Activated CD4-positive, alpha-beta memory T cell treated with anti-CD3 and anti-CD28 coated beads for 36 hours (primary cell): ENCODE measurements at places on chromosomes 4 and X.

GRCh38 chr4:37481547-37482122, 204.5 kb downstream of the RELL1 start:
- DNase-seq = no peak

DNA sequence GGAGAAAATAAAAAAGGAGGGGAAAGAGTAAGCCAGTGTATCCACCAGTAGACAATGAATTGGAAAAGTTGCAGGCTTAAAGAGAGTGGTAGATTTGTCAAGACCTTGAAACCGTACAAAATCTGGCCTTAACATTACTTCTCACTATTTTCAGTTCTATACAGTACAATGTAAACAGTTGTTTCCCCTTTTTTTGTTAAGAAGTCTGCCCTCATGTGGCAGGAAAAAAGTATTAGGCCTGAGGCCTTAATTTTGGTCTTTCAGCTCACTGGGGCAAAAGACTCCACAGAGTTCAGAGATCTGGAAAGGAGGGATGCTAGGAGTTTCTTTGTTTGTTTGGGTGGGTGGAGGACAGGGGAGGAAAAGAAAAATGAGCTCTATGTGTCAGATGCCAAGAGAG, 92.8 kb upstream of the CCDC160 start:
- no peak for DNase-seq

DNA sequence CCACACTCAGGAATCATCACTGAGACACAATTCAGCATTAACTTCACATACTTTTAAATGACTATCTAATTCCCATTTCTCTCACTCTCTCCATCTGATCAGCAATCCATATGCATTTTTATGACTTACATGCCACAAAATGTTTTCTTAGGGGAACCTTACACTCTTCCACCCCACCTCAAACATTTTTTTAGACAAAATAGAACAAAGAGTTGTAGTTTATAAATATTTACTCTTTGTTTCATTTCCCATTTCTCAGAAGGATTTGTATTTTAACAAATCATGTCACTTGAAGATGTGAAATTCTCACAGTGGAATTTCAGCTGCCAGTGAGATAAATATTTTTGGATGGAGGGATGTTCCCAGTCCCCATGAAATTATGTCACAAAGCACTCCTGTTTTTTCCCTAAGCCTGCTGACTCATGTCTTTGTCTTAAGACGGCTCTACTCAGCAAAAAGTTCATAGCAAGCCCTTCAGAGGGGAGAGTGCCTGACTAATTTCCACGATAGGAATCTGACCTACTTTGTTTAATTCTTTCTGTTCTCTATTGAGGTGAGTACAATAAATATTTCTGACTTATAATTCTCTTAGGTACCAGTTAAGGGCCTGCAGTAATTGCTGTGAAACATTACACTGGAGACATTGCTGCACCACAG, 257.7 kb downstream of the THOC2 start:
- DNase-seq = no peak

DNA sequence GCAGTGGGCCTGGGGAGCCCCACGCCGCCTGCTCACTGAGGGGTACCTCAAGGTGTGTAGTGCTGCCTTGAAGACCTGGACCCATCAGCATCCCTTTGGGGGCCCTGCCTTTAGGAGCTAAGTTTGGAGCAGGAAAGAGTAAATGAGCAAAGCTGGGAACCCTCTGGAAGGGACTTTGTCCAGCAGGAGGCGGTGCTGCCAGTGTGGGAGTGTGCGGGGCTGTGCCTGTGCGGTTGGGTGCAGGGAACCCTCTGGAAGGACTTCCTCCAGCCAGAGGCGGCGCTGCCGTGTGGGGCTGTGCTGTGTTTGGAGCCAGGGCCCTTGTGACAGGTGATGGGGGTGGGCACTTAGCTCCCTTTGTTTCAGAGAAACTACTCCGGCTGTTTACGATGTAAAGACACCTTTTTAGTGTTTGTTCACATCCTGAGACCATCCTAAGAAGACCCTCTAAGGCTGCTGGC, 25.8 kb downstream of the RGS12 start:
- no peak for DNase-seq

DNA sequence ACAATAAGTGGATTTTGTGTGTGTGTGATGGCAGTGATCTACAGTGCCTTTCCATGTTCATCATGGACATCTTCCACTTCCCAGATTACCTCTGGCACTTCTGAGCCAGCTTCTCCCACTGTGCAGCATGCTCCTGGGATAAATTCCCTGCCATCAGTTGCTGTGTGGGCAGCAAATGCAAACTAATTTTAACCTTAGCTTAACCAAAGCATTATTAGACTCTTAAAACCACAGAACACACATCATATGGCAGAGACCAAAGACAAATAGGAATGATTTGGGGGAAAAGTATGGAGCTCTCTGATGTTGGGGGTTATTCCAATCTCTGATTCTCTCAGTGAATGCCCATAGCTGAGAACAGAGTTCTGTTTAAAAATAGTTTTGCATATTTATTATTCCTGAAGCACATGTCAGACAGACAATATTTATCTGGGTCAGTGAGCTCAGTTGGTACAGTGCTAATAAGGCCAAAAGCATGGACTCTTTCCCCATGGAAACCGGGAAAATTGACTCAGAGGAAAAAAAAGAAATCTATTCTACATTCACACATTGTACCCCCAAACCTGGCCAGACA, 567.4 kb downstream of the IQCM start:
- DNase-seq = no peak

DNA sequence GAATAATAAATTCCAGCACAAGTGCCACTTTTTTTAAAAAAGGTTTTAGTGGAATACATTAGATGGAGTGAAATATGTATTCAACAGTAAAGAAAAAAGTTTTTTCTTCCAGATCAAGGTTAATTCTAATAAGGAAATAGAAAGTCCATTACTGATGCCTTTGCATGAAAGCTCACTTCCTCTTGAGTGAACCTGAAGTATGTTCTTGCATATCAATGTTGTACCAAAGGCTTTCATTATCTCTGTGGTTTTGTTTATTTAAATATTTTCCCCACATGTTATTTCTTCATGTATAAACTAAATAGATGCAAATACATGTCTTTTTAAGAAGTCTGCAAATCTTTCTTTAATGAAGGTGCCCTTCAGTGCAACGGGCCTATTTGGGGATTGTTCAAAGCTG, 307.9 kb downstream of the C4orf33 start:
- no peak for DNase-seq

GRCh38 chr4:20430259-20430941, 178.7 kb downstream of the SLIT2 start:
- DNase-seq = no peak

DNA sequence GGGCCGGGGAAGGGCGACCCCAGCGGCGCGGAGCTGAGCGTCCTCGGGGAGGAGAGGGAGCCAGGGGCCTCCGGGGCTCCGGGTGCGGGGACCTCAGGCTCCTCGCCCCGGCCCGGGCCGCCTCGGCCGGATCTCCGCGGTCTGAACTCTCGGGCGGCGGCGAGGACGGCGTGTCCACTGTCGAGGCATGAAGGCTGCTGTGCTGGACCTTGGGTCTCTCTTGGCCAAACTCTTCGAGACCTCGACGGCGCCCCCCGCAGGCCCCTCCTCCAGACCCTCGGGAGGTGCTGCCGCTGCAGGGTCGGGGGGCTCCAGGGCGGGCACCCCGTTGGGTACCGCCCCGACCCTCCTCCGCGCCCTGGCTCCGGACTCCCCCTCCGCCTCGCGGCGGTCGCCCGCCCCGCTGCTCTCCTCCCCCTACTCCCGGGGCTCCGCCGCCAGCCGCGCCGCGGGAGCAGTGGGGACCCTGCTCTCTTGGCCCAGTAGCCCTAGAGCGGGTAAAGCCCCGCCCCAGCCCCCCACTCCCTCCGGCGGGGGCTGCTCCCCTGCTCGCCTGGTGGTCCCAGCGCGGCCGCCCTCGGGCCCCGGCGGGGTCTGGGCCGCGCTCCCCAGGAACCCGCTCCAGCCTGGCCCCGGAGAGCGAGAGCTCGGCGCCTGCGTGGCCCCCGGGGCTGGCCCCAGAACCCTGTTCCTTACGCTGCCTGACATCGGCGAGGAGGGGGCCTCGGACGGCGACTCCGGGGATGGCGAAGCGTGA, 564 bp downstream of the FAM149A start:
- DNase-seq = no peak

GRCh38 chrX:45164995-45165394, 35.7 kb downstream of the DIPK2B start:
- DNase-seq = no peak

- DNase-seq = peak; percentile 70
Observed at GRCh38 chr4:140149846-140150635, 3.9 kb downstream of the MAML3 start.

- no peak for DNase-seq
Observed at GRCh38 chrX:114462266-114462665, 121.6 kb upstream of the HTR2C start.

GRCh38 chr4:55398461-55398860, 2.7 kb downstream of the TMEM165 start:
- no peak for DNase-seq

DNA sequence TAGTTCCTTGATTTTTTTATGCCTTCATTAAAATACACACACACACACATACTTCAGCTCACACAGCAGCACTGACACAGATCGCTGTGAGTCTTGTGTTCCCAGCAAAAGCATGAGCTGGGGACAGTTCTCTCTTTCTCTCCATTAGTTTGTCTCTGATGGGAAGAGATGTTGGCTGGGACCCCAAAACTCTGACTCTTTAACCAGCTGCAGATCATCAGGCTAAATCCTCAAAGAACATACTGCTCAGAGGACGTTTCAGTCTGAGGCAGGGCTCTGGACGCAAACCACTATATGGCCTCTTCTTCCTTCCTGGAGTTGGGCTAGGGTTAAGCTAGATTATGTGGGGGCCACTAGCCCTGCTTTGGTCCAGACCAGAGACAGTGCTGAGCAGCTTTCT, 109.6 kb downstream of the NHSL2 start:
- DNase-seq = no peak

GRCh38 chr4:106795326-106795725, 240.8 kb downstream of the DKK2 start:
- no peak for DNase-seq

DNA sequence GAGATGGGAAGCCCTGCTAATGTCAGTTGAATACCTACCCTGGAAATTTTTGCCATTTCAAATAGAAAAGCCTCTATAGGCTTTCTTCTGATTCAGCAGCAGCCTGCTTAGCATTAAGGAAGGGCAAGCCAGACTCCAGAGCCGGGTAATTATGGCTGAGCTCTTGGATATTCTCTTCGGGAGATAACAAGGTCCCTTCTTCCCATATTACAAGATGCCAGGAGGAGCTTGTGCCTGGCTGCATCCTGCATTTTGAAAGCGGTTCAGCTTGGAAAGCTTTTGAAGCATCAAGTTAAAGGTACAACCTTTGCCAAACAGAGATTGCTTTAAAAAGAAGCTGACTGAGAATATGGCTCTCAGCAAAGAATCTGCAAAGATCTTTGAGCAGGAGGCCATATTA, 399.6 kb upstream of the RPS6KA3 start:
- DNase-seq = no peak

GRCh38 chr4:64539234-64539849, 130.1 kb upstream of the TECRL start:
- peak; percentile 24 for DNase-seq

- DNase-seq = peak; percentile 22
Observed at GRCh38 chr4:21765810-21766407, 182.7 kb downstream of the KCNIP4 start.

DNA sequence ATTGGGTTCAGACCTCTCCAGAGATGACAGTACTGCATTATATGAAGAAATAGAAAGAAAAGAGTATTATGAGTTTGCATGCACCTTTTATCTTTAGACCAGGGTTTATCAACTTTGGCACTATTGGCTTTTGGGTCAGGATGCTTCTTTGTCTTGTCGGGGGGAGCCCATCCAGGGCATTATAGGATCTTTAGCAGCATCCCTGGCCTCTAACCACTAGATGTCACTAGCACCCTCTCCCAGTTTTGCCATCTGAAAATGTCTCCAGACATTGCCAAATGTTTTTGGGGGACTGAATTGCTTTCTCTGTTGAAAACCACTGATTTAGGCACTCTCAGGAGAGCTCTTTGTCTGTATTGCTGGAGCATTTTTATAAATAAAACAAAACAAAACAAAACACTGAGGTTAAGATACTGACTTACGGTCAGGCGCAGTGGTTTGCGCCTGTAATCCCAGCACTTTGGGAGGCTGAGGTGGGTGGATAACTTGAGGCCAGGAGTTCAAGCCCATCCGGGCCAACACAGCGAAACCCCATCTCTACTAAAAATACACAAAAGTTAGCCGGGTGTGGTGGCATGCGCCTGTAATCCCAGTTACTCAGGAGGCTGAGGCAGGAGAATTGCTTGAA, 23.6 kb downstream of the CA5B start:
- peak; percentile 49 for DNase-seq

- no peak for DNase-seq
Observed at GRCh38 chr4:185902654-185903053, 90.7 kb upstream of the SORBS2 start.

- no peak for DNase-seq
Observed at GRCh38 chrX:7435822-7436221, 287.9 kb upstream of the PUDP start.

DNA sequence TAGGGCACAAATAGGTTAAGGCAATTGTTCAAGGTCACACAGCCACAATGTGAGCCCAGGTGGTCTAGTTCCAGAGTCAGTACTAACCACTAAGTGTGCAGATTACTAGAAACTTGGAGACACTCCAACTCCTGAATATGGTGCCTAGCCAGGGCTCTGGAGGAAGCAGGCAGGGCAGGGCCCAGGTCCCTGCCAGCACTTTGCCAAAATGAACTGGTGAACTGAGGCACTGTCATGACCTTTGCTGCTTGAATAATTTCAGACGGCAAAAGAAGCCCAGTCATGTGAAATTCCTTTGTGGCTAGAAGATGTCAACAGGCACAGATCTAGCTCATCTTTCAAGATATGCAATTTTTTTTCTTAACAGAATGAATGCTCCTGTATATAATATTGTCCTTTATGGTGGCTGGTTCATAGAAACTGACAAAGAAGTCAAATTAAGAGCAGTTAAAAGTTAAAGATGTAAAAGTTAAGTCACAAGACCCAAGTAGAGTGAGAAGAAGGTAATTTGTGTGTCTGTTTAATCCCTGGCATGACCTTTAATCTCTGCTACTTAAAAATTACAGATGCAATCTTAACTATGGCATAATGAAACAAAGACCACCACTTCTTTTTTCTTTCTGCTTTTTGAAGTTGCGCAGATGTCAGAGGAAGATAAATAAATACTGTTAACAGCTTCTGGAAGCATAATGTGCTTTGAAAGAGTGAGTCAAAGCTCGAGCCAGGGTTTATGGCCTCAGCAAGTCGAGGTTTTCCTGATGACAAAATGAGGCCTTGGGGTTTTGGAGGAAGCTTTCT, 54.1 kb downstream of the SHROOM3 start:
- no peak for DNase-seq

- DNase-seq = no peak
Observed at GRCh38 chr4:185404031-185404430, 7.4 kb downstream of the ANKRD37 start.

- DNase-seq = no peak
Observed at GRCh38 chr4:156898373-156899117, 73.1 kb downstream of the PDGFC start.

DNA sequence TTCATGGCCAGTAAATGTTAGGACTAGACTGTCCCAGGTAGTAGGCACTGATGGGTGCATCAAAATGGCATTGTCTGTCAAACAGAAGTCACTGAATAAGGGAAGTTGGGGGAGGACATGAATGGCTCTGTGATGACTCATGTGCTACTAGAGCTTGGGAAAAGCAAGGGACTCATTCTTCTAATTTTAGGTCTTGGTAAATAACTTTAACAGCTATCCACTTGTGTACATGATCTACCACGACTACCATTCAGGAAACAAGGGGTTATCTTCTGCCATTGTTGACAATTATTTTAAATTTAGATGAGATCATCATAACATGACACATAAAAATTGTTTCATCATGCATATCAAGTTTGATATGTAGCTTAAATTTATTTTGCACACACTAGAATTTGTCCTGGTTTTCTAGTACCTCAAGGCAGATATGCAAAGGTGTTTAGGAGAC, 6.3 kb downstream of the AREG start:
- DNase-seq = no peak

GRCh38 chrX:2474963-2475726, 25.6 kb downstream of the DHRSX start:
- no peak for DNase-seq
